Inflammatory macrophage (primary cell): ENCODE measurements at places on chromosomes 7 and 10.

GRCh38 chr7:50631639-50632038, 66.4 kb upstream of the DDC start:
- no peak for DNase-seq

GRCh38 chr7:150862356-150862755, 10.0 kb downstream of the AOC1 start:
- no peak for DNase-seq

GRCh38 chr10:19848226-19848985, 32.2 kb downstream of the PLXDC2 start:
- no peak for DNase-seq

DNA sequence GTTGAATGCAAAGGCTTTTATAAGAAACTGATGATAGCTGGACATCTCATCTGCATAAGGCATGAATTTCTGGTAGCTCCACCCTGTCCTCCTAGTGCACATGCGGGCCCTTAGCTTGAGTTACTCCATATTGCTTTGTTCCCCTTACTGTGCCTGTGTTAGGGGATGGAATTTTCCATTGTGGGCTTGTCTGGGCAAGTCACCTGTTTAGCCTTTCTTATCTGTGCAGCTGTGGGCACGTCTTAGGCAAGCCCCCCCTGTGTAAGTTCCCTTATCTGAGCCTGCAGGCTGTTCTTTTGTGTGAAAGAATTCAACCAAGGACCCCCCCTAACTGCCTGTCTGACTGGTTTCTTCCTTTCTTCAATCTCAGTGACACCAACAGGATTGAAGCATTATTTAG, 14.5 kb upstream of the CROT start:
- DNase-seq = no peak

DNA sequence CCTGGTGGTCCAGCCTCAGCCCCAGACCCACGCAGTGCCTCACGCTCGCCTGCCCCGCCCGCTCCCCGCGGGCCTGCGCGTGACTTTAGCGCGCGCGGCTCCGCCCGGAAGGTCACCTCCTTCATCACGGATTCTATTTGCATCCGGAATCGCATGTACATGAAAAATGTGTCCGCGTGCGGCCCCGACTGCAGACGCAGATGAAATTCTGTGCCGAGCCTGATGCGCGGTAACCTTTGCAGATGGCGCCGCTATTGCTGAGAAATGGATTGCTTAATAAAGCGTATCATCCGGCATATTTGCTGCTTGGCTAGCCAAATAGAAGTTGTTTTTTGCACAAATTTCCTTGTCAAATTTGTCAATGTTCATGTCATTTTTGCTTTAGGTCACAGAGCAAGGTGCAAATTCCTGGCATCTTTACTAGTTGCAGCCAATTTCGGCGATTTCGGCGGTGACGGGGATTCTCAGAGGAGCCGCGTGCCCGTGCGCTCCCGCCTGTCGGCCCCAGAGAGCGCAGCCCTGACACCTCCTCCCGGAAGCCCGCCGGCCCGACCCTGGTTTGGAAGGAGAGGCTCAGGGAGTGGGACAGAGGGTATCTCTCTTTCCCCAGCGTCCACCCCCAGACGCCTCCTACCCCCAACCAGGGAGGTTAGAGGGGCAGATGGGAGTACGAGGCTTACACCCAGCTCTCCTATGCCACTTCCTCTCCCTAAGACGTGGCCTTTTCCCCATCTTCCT, 85.9 kb upstream of the PAX2 start:
- DNase-seq = no peak

- peak; percentile 63 for DNase-seq
These were observed 9.4 kb downstream of the SH3PXD2A start for GRCh38 chr10:103845972-103846371.

- DNase-seq = no peak
These were observed 168.4 kb downstream of the RELN start for GRCh38 chr7:103821092-103821491.

DNA sequence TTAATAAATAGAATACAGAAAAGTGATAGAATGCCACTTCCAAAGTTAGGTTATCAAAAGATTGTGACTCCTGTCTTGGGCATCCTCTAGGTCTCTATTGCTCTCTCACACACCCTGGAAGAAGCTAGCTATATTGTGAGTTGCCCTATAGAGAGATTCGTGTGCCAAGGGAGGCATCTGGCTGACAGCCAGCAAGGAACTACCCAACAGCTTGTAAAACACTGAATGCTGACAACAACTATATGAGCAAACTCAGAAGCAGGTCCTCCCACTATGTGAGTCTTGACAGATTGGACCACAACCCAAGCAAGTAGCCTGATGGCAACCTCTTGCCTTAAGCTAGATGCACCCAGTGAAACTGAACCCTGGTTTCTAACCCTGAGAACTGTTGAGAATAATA, 55.7 kb upstream of the CDK14 start:
- no peak for DNase-seq

GRCh38 chr7:150444674-150445365, 5.6 kb upstream of the GIMAP8 start:
- no peak for DNase-seq

DNA sequence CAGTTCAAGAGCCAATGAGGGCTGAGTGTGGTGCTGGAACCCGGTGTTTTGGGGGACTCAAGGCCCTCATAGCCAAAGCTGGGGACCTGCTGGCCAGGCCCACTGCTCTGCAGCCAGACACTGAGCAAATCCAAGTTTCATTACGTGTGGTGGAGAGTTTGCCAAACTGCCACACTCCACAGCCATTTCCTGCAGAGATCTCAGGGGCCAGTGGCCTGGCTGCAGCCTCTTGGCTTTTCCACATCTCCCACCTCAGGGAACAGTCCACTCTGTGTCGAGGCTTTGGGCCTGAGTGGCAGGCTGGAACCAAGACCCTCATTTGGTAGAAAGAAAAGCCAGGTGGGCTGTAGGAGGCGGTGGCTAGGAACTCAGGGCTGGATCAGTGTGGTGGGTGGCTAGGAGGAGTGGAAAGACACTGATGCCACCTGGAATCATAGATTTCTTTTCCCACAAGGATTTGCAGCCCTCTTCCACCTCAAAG, 3.2 kb downstream of the HOXA11 start:
- no peak for DNase-seq

GRCh38 chr10:74000892-74001669, 3.2 kb downstream of the VCL start:
- no peak for DNase-seq

DNA sequence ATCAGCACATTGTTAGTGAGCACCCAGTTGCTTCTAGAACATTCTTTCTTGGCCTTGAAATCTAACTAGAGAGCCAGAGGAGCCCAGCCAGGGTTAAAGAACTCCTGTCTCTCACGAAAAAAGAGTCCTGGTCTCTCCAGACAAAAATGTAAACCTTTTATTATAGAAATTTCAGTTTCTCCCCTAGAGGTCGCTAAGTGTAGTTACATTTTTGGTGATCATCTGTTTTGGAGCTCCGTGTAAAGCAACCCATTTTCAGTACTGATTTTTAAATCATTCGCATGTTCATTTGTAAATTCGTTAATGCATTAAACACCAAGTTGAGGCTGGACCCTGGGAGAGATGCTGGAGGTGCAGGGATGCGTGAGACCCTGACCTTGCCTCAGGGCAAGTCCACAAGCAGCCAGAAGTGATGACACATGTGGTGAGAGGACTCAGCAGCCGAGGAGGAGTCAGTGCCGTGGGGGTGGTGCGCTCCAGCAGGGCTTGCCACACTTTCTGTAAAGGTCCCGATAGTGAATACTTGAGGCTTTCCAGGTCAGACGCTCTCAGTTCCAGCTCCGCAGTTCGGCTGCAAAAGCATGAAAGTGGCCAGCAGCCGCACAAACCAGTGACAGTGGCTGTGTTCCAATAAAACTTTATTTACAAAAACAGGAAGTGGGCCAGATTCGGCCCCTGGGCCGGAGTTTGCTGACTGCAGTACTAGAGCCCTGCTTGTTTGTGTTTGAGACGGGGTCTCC, 578.6 kb upstream of the FOXK1 start:
- DNase-seq = no peak
